D721Med (cell line): ENCODE measurements at places on chromosomes 16 and 17.

DNA sequence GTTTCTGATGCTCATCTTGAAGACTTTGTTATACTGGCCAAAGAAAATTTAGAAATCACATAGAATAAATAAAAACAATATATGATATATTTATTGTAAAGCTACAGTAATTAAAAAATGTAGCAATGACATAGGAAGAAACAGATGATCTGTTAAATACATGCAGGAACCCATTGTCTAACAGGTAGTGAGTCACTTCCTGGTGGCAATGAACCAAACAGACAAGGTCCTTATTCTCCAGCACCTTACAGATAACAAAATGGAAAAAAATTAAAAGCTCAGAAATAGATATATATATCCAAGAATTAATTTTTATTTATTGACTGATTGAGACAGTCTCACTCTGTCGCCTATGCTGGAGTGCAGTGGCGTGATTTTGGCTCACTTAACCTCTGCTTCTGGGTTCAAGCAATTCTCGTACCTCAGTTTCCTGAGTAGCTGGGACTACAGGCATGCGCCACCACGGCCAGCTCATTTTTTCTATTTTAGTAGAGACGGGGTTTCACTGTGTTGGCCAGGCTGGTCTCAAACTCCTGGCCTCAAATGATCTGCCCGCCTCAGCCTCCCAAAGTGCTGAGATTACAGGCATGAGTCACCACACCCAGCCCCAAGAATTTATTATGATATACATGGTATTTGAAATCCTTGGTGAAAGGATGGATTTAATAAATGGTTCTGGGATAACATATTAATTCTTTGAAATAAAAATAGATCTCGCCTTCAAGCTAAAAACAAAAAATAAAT is 7.5 kb downstream of the NETO2 start:
- no peak for DNase-seq

DNA sequence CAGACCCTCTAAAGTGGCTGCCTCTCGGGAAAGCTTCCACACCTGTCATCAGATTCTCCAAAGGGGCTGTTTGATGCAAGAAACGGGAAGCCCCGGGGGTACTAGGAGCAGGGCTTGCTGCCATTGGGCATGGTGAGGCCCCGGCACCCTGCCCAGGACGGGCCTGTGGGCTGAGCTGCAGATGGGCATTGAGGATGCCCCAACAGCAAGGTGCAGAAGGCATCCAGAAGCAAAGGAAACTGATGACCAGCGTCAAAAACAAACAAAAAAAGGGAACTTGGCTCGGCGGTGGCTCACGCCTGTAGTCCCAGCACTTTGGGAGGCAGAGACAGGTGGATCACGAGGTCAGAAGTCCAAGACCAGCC is 1.5 kb upstream of the LIMD2 start:
- no peak for DNase-seq

DNA sequence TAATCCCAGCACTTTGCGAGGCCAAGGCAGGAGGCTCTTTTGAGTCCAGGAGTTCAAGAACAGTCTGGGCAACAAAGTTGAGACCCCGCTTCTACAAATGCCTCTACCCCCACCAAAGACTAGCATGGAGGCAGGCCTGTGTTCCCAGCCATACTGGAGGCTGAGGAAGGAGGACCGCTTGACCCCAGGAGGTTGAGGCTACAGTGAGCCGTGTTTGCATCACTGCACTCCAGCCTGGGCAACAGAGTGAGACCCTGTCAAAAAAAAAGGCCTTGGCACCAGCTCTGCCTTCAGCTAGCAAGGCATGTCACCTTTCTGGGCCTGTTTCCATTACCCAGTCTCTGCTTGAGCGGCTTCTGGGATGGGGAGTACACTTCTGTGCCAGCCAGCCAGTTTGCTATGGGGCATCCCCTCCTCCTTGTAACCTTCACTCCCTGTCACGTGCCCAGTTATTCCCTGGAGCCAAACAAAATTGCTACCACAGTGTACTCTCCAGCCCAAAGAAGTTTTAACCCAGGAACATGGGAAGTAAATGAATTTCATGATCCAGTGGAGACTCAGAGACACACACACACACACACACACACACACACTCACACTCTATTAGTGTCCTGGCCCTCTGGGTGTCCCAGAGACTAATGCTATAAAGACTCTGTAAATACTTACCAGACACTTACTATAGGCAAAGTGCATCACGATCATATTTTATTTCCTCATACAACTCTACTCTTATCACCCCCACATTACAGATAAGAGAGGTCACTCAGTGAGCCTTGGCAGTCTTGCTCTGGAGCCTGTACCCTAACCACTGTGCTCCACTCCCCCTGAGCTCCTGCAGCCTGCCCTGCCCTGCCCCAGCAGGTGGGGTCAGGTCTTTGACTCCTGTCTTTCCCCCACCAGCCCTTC is 2.5 kb downstream of the CISD3 start:
- no peak for DNase-seq

- DNase-seq: no peak
Observed at GRCh38 chr16:50957056-50957455, 194.0 kb downstream of the SALL1 start.

GRCh38 chr17:45132320-45132571 is at the start of gene PLCD3:
Gene PLCD3 (minus strand): TSS chr17:45132515. CDS start chr17:45132410, 105 bp downstream.
- DNase-seq: no peak

GRCh38 chr17:43906951-43907424 is 348 bp downstream of the MPP2 start:
- DNase-seq: no peak

DNA sequence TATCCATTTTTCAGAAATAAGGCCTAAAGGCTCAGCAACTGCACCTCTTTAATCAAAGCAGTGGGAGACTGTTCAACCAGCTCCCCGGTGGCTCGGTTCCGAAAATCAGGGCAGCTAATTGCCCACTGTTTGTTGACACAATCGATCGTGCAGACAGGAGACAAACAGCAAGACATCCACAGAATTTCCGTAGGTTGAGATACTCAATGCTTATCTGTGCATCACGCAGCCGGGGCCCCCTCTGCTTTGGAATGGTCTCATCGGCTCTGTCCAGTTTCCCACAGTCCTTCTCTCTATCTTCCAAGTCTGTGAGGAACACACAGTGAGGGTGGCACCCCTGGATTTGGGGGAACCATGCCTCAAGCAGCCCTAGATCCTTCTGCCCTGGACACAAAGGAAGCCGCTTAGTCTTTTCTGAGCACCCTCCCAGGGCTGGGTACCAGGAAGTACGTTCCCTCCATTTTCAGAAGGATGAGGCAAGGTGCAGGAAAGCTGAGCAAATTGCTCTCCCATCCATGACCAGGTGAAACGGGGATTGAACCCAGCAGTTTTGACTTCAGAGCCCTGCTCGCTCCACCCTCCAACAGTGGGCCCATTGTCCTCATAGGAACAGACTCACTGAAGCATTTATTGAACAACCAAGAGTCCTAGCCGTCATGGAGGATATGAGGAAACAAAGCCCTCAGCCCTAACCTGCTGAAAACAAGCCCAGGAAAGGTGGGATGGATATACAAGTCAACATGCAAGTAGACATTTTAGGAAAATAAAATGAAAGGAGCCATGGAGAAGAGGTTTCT is 70.7 kb downstream of the C16orf95 start:
- DNase-seq: no peak

DNA sequence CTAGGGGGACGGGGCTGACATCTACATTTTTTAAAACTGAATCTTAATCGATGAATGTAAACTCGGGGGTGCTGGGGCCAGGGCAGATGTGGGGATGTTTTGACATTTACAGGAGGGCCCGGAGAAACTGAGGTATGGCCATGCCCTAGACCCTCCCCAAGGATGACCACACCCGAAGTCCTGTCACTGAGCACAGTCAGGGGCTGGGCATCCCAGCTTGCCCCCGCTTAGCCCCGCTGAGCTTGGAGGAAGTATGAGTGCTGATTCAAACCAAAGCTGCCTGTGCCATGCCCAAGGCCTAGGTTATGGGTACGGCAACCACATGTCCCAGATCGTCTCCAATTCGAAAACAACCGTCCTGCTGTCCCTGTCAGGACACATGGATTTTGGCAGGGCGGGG is 21.4 kb downstream of the ADAM11 start:
- DNase-seq: no peak

DNA sequence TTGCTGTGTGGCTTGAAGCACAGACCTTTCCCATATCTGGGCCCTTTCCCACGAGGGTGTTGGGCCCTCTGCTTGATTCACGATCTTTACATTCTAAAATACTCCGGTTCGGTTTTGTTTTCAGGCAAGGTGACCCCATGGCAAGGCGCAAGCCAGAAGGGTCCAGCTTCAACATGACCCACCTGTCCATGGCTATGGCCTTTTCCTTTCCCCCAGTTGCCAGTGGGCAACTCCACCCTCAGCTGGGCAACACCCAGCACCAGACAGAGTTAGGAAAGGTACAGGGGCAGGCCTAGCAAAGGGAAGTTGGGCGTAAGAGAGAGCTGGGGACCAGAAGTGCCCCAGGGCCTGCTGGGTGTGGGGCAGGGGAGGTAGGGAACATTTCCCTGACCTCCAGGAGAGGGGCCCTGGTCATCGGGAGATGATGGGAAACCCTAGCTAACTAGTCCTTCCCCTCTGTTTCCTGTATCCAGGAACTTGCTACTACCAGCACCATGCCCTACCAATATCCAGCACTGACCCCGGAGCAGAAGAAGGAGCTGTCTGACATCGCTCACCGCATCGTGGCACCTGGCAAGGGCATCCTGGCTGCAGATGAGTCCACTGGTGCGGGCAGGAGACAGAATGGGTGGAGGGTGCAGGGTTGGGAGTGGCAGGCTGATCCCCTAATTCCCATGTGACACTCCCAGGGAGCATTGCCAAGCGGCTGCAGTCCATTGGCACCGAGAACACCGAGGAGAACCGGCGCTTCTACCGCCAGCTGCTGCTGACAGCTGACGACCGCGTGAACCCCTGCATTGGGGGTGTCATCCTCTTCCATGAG is 1.4 kb downstream of the ALDOA start:
- no peak for DNase-seq
